ENCODE measurements at places on chromosomes 1 and 21.

- no peak for DNase-seq
Observed at GRCh38 chr1:231808116-231808515, 181.5 kb downstream of the DISC1 start.

DNA sequence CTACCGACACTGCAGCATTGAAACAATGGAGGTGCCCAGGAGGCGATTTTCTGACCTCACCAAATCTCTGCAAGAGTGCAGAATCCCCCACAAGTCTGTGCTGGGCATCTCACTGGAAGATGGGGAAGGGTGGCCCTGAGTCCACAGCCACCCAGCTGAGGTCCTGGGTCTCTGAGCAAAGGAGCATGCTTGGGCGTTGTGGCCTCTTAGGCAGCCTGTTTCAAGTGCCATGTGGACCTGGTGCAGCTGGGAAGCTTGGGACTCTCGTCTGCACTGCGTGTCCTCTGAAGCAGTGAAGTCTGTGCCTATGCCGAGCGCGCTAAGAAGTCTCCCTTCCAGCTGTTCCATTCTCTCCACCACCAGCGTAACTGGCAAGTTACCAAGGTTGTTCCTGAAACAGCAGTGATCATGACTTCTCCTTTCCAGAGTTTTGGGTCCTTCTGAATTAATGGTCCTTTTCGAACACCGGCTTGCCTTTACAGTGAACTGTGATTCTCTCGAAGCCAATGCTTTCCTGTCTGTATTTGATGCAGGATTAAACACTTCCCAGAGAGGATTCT is 5.0 kb upstream of the PLA2G2C start:
- no peak for DNase-seq

DNA sequence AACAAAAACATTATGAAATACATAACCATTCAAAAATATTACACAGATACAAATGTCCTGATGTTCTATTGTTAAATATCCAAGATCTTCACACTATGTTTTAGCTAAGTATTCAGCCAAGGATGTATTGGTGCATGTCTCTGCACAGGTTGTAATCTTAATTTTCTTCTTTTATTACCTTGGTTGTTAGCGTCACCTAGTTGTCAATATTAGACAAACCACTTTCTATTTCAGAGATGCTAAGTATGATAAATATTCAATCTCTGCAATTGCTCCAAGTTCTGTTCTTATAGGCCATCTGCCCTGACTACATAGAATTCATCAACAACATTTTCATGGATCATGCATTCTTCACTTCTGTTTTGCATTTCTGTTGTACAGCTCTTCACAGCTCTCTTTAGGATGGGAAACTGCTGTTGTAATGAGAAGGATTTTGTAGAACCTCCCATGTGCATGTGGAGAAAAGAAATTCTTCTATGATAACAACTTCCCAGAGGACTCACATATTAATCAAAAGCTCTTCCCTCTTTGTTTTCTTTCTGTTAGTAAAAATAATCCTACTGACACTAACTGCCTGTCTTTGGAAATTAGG is 380.1 kb downstream of the NUF2 start:
- no peak for DNase-seq

- DNase-seq = no peak
Observed at GRCh38 chr1:227728892-227729143, 6.3 kb downstream of the JMJD4 start.

DNA sequence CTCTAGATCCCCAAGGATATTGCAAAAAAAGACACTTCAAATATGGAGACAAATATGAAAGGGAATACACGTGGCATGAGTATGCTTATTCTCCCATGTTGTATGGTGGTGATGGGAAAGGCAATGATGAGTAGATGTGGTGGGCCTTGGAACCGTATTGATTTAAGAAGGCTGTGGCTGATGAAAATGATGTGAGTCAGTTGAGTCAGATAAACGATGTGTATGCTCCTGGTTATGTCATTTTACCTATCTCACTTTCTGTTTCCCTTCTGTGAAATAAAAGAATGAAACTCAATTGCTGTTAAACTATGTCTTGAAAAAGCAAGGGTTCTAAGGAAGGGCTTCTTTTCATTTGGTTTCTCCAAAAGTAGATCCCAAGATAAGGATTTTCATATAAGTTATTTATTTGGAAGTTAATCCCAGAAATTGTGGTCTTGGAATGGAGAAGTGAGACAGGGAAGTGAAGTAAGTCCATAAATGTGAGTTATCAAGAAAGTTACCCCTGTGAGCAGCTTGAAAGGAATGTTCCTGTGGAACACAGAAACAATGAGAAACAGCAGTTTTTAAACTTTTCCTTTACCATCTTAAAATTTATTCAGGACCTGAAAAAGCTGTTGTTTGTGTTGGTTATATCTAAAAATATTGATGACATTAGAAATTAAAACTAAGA is 292.0 kb downstream of the DUSP10 start:
- DNase-seq = no peak

GRCh38 chr1:89363196-89363595 is 663 bp upstream of the GBP6 start:
- DNase-seq = no peak

DNA sequence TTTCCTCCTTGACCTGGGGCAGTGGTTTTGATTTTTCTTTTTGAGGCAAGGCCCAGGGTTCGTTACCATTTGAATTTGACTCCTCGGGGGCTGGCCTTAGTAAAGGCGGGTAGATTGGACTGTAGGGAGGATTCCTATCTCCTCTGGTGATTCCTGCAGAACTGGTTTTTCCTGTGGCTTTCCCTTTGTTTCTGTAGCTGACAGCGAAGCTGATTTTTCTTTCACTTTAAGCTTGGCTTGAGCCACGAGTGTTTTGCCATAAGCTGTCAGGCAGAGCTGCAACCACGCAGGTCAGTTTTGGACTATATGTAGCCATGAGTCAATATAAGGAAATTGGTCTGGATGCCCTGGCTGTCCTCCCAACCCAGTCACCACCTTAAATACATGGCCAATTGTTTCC is 28.7 kb upstream of the KCNJ15 start:
- no peak for DNase-seq

All from T1000 (cell line).